Left renal cortex interstitium (tissue), 4 donors: ENCODE measurements at places on chromosomes 6 and 20.
A peak's percentile ranks its signal among the peaks of the same experiment; 100 is the strongest.

DNA sequence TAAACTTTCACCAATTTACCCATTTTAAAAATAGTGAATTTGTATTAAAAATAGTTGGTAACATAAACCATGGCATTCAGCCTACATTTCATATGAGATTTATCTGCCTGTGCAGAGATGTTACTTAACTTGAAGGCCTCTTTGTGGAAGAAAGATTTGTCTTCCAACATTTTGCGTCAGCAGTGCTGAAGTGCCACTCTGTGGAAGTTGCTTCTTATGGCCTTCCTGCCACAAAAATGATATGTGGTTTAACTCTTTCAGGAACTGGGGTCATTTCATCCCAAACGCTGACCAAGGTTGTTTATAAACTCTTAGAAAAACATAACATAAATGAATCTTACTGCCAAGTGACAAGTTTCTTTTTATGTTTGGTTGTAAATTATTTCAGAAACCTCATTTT is 246.8 kb downstream of the ARID1B start:
- no peak for DNase-seq

GRCh38 chr20:15196547-15197255 is 859.3 kb upstream of the FLRT3 start:
- no peak for DNase-seq

GRCh38 chr20:64099086-64099786 is 8.1 kb downstream of the NPBWR2 start:
- no peak for DNase-seq

DNA sequence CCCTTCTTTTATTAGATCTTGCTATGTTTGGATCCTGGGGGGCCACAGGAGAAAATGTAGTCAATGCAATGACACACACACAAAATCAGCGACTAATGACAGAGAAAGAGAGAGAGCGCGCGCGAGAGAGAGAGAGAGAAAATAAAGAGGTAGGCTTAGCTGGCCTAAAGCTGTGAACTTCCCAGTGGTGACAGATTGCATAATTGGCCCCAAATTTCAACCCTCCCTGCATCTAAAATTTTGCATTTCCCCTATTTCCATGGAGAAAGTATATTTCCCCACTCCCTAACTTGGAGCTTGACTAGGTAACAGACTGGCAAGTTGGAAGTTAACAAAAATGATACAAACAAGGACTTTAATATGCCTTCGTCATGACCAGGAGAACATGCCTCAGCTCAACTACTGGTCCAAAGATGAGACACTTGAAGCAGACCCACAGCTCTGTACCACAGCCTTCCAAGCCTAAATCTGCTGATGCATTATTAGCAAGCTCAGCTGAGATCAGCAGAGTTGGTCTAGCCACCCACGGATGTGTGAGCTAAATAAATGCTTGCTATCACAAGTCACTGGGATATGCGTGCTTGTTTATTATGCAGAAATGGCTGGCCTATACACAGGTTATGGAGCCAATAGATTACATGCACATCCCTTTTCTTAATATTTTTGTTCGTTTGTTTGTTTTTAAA is 118.1 kb upstream of the PRDM1 start:
- no peak for DNase-seq

GRCh38 chr6:35146453-35146852 is 5.3 kb upstream of the TCP11 start:
- DNase-seq, result no peak

- no peak for DNase-seq
Measured at GRCh38 chr20:4613718-4614620, 107.7 kb upstream of the PRND start.

DNA sequence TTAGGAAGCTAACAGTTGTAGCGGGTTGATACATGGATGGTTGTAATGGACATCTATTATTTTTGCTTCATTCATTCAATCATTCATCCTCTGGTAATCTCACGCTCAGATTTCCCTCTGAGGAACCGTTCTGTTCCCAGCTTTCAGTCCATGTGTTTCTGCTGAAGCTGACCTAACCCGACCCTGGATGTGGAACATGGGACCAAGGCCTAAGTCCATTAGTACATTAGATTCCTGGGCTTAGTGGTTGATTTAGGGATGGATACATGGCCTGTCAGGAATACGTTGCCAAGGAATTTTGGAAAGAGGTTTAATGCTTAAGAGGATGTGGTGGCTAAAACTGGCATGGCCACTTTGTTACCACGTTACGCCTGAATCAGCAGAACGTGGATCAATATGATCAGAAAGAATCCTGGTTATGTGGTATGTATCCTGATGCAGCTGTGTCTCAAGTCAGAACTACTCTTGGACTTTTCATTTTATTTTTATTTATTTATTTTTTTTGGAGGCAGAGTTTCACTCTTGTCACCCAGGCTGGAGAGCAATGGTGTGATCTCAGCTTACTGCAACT is 4.1 kb upstream of the DHX35 start:
- DNase-seq, result no peak

GRCh38 chr6:150720774-150721233 is 121.1 kb downstream of the PLEKHG1 start:
- peak; percentile 50 for DNase-seq

GRCh38 chr6:110561696-110562095 is 85.3 kb upstream of the SLC22A16 start:
- DNase-seq, result no peak

DNA sequence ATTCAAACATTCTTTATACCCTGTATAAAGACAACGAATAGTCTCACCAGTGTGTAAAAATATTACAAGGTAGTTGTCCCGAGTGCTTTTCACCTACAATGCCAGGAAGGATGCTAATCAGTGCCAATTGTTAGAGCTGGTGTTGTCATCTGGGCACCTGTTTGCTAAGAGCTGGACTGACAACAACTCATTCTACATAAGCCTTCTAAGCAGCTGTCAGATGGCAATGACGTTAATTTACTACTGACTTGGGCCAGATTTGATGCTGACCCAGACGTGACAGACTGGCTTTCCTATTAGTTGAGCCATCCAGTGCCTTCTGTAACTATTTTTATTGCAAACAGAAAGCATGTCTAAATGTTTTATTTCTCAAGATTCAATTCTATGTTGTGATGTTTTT is 355.2 kb downstream of the ADGRB3 start:
- no peak for DNase-seq

DNA sequence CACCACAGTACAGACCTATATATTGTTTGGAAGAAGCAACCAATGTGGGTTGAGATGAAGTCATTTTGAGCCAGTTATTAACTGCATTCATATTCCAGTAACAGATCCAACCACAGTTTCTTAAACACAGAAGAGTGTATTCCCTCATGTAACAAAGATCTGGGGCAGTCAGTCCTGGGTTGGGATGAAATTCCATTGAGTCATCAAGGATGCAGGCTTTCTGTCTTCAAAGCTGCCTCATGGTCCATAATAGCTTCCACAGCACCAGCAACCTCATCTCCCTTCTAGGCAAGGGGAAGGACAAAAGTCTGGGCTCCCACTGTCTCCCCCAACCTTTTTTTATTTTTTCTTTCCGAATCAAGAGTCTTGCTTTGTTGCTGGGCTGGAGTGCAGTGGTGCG is 2.9 kb upstream of the SOD2 start:
- DNase-seq, result no peak

DNA sequence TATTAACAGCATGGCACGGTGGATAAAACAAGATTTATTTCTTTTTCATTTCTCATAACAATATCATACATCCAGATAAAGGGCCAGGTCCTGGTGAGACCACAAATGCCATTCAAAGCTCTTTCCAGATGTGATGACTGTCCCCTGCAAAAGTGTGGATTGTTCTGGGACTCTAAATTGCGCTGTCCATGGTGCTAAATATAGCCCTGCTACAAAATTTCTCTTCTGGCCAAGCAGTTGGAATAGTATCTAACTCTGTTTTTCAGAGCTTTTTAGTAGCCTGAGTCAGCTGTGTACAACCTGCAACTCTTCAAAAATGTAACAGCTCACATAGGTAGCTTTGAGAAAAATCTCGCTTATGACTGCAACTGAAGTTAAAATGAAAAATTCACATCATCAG is 115.8 kb downstream of the MANEA start:
- DNase-seq, result peak; percentile 13

- DNase-seq, result no peak
Measured at GRCh38 chr6:1494671-1495070, 105.3 kb downstream of the FOXF2 start.

DNA sequence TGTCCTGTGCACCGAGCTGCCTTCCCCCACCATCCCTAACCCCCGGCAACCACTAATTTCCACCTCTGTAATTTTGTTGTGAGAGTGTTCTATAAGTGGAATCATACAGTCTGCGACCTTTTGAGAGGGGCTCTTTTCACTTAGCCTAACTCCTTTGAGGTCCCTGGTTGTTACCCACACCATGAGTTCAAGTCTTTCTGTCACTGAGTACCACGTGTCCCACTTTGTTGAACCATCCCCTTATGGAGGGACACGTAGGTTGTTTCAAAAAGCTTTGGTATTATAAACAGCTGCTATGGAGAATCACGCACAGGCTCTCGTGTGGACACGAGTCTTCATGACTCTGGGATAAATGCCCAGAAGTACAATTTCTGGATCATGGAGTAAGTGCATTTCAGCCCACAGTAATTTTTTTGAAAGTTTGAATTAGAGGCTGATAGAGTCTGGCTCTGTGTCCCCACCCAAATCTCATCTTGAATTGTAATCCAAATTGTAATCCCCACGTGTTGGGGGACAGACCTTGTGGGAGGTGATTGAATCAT is 9.5 kb downstream of the FAM209B start:
- DNase-seq, result no peak

- DNase-seq, result no peak
Measured at GRCh38 chr6:34593701-34594100, 37.6 kb upstream of the SPDEF start.

DNA sequence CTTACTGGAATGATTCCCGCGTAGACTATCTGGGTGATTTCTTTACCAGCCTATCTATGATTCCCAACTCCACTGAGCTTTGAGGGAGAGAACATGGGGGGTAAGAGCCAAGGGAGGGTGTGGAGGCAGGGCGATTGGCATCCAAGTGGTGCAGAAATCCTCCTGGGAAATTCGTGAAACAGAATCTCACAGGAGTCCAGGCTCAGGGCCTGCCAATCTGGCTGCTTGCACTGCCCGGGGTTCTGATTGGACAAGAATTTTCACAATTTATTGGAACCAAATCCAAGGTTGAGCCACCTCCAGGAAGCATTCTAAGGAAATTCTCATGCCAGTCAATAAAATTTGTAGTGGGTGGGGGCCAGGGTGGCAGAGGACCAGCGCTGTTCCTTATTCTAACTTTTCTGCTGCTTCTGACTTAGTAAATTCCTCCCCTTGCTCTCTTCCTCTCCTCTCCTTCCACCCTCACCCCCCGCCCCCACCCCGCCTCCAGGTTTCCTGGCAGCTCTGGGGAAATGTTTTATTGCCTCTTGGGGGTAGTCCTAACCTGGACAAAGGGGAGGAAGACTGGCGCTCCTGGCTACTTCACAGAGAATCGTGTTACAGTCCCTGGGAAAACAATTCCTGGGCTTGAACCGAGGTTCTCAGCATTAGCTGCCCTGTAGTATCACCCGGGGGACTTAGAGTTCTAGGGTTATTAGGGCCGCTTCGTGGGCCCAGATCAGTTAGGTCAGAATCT is 3.1 kb downstream of the BMP6 start:
- no peak for DNase-seq

DNA sequence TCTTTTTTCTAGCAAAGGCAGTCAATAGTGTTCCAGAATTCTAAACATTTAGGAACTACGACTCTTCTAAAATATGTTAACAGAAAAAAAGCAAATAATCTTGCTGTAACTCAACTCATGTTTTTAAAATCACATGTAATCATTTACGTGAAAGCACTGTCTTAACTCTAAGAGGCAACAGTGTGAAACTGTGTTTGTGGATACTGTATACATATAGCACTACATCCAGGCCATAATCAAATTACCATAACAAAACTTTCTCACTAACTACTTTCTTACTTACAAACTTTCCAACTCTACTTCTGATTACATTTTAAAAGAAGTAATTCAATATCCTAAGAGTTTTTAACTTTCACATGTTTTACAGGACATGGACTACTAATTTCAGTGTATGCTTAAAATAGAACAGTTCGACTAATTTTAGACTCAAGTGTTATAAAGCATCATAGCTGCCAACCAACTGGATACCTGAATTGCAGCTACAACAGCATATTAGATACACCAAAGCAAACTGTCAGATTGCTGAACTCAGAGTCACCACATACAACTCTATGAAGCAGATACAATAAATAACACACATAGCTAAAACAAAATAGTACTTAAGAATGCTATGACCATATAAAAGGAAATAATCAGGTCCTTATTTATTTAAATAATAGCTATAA is 121.6 kb upstream of the BEND6 start:
- no peak for DNase-seq

DNA sequence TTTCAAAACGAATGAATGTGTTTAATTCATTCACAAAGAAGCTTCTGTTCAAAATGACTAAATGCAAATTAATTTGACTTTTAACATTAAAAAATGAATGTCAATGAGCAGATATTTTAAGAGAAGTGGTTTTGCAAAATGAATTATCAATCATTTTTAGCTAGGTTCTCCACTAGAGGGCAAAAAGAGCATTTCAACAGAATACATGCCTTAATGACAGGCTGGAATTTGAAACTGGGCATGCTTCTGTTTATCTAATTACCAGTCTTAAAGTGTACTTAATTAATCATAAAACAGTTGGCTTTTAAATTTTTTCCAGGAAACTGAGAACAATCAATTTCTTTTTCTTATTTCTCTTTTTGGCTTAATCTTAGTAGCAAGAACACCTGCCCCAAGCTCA is 63.8 kb upstream of the TINAG start:
- no peak for DNase-seq

GRCh38 chr6:28980137-28980851 is 24.8 kb downstream of the ZNF311 start:
- DNase-seq, result no peak

DNA sequence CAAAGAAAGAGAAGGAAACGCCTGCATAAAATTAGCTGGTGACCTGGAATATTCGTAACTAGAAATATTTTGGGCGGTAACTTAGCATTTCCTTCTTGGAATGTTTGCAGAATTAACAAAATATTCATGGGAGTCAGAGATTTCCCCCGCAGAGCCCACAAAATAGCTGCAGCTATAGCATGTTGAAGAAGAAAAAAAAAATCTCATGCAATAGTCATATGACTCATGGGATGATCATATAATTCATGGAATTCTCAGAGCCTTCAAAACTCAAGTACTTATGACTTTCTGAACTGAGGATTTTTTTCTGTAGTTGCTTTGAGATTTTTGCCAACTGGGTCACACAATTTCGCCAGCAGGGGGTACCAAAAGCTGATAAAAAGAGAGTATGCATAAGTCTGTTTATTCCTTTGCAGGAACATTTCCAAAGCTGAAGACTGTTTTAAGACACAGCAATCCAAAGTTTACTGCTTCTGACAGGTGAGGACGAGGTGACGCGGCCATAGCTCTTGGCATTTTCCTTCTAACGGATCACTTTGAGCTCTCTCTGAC is 586.0 kb upstream of the CHD6 start:
- DNase-seq, result no peak

- DNase-seq, result no peak
Measured at GRCh38 chr6:31529329-31530150, 778 bp downstream of the MCCD1 start.

GRCh38 chr6:49576618-49577017 is 26.1 kb downstream of the C6orf141 start:
- DNase-seq, result no peak

- no peak for DNase-seq
Measured at GRCh38 chr6:43491750-43492661, 14.6 kb downstream of the TJAP1 start.
